ENCODE measurements at places on chromosomes 4 and X.

DNA sequence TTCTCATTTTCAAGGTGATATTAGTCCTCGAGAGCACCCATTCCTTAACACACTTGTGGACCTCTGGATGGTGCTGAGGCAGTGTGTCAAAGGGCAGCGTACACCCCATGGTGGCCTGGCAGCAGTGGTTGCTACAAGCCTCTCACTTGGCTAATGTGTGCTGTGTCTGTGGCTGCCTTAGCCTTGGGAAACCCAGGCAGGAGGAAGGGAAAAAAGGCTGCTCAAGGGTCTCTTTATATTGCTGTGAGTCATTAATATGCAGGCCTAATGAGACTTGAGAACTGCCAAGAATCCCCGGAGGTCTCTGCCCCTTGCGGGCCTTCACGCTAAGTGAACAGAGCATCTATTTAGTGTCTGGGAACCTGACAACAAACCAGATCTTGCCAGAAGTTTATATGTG is 7.0 kb downstream of the PCDH10 start:
- no peak for DNase-seq

- no peak for DNase-seq
Measured at GRCh38 chr4:60619531-60620305, 580.4 kb upstream of the ADGRL3 start.

GRCh38 chr4:22202246-22202974 is 253.8 kb upstream of the KCNIP4 start:
- no peak for DNase-seq

- DNase-seq: no peak
Measured at GRCh38 chrX:97844161-97844560, 960.5 kb downstream of the RPA4 start.

- DNase-seq: no peak
Measured at GRCh38 chrX:134780908-134781307, 122.6 kb upstream of the PLAC1 start.

- DNase-seq: no peak
Measured at GRCh38 chr4:175422331-175422730, 389.7 kb downstream of the GPM6A start.

- no peak for DNase-seq
Measured at GRCh38 chr4:62513306-62513705, 1313.2 kb downstream of the ADGRL3 start.

GRCh38 chr4:122903766-122904288 is 18.6 kb downstream of the NUDT6 start:
- DNase-seq: no peak

DNA sequence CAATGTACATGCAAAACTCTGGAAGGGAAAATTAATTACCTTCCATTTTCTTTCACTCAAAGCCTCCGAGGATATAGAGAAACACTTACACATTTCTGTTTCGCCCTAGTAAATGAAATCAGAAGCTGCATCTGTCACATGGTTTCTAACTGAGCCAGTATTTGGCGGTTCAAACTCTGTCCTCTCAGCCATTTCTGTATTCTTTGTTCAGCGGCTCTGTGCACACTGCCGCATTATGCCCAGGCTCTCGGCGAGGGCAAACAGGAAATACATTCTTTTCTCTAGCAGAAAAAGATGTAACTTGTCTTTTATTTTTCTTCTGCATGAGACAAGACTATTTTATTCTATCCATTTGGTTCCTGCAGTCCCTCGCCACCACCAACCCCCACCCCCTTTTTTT is 71.4 kb upstream of the GPM6B start:
- DNase-seq: peak; percentile 7

- DNase-seq: no peak
Measured at GRCh38 chr4:90979556-90979955, 852.4 kb downstream of the CCSER1 start.

DNA sequence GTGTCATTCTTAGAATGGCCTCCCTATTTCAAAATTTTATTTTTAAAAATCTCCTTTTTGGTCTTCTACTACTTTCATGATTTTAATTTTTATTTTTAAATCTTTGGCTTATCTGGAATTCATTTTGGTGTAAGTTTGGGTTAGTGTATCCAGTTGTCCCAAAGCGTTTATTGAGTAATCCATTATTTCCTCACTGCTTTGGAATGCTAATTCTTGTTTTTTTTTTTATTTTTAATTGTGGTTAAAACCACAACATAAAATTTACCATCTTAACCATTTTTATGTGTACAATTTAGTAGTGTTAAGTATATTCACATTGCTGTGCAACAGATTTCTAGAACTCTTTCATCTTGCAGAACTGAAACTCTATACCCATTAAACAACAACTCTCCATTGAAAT is 8.7 kb downstream of the CITED1 start:
- no peak for DNase-seq

DNA sequence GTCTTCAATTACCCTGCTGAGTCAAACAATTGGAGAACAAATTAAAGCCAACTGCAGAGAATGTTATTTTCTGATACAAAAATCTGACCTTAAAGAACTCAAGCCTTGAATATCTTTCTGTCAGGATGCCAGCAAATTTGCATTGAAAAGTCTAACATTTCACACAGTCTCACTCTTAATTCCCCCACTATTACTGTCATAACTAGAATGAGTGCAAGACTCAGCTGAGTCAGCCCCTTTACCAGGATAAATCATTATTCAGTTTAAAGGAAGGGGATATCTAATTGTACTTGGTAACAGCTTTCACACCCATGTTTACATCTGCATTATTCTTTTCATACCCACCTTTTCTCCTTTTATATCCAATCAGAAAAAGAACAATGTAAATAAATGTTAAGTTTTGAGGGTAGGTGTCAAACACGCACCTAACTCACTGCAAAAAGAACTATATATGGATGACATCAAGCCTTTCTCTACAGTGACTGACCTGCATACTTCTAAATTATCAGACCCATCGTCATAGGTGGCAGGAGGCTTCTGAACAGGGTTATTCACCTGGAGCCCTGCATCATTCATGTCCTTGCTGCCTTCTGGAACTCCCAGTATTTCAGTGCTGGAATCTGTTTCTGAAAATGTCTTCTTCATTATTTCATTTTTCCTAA is 117.4 kb downstream of the TMA16 start:
- DNase-seq: no peak

- DNase-seq: no peak
Measured at GRCh38 chr4:41631523-41631922, 93.6 kb downstream of the LIMCH1 start.

GRCh38 chrX:155673338-155673737 is 60.6 kb upstream of the TMLHE start:
- no peak for DNase-seq

- DNase-seq: no peak
Measured at GRCh38 chrX:111492085-111492484, 19.4 kb upstream of the SERTM2 start.

DNA sequence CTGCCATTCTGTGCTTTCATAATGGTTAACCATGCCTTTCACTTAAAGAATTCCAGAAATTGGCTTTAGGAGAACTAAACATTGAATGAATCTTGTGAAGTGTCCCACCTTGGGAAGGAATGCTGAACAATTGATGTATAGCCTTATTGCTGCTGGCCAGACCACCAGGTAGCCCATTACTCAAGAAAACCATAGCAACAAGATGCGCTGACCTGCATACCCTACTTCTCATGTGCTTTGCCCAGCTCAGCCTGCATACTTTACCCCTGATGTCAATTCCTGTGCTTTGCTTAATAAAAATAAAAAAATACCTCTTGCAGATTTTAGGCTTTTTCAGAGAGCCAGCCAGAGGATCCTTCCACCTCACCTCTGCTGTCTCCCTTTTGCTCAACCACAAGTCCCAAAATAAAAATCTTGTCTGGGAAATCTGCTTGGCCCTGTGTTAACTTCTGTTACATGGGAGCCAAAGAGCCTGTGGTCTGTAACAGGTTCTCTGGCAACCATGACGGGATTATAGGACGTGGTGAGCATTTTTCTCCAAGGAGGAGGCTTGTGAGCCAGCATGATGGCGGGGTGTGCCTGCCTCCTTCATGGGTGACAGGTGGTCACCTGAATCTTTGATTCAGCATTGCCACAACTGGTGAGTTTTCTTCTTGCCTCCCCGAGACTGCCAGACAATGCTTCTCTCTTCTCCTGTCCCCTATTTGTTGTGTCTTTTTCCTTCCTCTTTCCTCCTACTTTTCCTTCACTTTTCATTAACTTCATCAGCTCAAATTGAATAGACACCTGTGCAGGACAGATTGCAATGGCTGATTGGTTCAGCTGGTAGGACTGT is 106.8 kb downstream of the ARSJ start:
- DNase-seq: no peak

DNA sequence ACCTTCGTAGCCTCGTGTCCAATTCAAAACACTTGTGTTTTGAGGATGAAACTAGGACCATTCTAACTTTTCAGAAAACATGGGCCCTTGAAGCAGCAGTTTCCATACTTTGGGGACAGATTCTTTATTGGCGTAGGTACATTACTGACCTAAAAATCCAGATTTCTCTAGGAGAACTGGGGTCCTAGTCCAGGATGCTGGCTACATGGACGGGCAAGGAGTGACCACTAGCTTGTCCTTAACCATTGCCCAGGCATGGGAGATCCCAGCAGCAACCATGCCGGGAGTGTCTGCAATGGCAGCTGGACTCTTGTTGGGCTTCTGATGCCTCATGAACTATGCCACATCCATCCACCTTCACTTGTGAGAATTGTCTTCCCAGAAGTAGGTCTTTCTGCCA is 62.2 kb upstream of the WDR1 start:
- no peak for DNase-seq

DNA sequence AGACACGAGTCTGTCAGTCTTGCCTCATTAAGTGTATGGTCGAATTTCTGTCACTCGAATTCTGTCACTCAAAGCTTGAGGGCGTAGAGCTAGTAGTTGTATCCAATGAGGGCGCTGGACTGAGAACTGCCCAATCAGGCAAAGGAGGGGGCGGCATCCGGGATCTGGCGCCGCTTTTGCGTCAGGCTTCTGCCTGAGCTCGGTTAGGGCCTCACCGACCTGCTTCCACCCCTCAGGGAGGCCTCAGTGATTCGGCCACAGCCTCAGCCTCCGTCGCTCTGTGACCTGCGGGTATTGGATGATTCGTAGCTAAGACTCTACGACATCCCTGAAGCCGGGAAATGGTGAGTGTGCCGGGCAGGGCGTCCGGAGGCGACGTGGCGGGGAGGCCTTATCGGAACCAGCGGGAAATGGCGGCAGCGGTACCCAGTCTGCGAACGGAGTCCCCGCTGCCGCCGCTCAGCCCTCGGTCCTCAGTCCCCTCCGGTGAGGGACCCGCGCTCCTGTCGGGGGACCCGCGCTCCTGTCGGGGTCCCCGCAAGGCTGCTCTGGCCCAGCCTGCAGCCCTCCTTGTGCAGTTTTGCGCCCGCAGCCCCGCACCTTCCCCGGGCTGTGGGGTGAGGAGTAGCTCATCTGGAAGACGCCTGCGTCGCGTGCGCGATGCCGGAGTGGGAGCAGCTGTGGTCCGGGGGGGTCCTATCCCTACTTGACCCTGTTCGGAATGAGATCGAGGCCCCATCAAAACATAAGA is 88.3 kb downstream of the ZNF718 start:
- no peak for DNase-seq

DNA sequence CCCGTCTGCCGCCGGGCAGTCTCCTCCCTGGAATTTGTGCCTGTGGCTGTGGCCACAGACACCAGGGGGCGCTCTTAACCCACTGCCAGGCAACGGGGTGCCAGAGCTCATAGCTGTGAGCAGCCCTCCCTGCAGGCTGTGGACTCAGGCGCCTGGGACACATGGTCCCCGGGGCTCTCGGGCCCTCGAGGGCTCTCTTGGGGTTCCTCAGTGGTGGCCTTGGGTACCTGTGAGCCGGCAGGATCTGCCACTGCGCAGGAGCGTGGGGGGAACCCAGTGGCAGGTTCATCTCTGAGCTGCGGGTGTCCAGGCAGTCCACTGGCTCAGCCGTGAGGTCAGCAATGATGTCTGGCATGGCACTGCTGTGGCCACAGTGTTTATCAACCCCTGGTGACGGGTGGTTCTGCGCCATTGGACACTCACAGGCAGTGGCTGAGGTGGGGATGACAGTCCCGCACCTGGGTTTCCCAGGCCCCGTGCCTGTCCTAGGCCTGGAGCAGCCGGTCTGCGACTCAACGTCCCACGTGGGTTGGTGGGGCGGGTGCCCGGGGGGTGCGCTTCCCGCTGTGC is 37.2 kb downstream of the PCGF3 start:
- DNase-seq: no peak

GRCh38 chrX:1011691-1012283 is 200.7 kb downstream of the CRLF2 start:
- no peak for DNase-seq

DNA sequence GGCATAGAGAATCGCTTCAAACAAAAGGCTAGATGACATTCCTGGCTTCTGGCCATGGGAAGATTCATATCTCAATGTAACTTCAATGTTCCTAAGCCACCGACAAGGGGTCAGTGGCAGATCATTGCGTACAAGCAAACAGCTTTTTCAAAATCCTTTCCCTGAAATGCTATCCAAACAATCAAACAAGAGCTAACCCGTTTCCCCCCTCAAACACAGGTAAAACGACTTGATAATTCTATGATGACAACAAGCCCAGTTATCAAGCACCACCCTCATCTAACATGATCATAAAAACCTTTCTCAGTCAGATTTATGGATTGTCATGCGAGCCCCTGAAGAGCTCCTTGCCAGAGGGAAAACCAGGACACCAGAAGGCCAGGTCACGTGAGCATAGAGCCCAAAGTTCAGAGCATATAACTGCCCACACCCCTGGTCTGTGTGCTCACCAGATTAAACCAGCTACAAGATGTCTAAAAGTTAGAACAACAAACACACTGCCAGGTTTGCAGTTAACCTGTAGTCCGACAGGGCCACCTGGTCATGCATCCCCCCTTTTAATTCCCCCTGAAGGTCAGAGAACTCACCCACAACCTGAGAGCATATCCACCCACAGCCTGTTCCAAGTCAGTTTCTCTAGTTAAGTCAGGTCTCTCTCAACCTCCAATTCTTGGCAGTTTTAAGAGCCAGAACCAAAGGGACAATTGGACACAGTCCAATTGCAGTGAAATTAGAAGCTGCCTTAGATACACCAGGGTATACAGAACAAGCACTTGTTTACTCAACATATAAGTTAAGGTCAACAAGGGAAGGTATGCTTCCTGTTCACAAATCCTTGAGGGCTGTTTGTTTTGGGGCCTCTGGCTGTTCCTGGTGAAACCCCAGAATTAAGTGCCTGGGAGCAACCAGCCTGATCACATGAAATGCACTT is 248.1 kb upstream of the PPARGC1A start:
- DNase-seq: peak; percentile 26

GRCh38 chr4:36187723-36188333 is 56.5 kb downstream of the ARAP2 start:
- peak; percentile 2 for DNase-seq

- no peak for DNase-seq
Measured at GRCh38 chr4:75702919-75703411, 21.4 kb upstream of the USO1 start.

- DNase-seq: no peak
Measured at GRCh38 chr4:8762356-8762755, 109.3 kb downstream of the HMX1 start.

- no peak for DNase-seq
Measured at GRCh38 chrX:68627986-68628385, 19.5 kb upstream of the STARD8 start.
